M059J (cell line): ENCODE measurements at places on chromosomes 1 and 21. TPM values are rescaled to one million over a fixed set of nuclear protein-coding genes. Genes with fewer than 3 reads are reported as not detected.

The NMNAT2 gene
- 8.2 and 25.2 TPM in 2 replicates for total RNA-seq

The FCRL4 gene
- not detected in 2 replicates for total RNA-seq

- DNase-seq = no peak
Observed at GRCh38 chr1:44511769-44512168, 106.7 kb downstream of the RNF220 start.

GRCh38 chr21:44710294-44710665, 1.1 kb downstream of the TSPEAR start:
- DNase-seq = no peak

GRCh38 chr1:111179968-111180533, 20.4 kb downstream of the DENND2D start:
- no peak for DNase-seq
